Activated T-helper 1 cell treated with Interleukin-2 at 50 U/mL for 16 hours (primary cell): ENCODE measurements at places on chromosomes 12 and 14.

GRCh38 chr12:131366261-131366871 is 344.5 kb upstream of the SFSWAP start:
- DNase-seq: no peak

GRCh38 chr12:79508622-79509021 is 182.1 kb downstream of the PAWR start:
- DNase-seq: no peak

DNA sequence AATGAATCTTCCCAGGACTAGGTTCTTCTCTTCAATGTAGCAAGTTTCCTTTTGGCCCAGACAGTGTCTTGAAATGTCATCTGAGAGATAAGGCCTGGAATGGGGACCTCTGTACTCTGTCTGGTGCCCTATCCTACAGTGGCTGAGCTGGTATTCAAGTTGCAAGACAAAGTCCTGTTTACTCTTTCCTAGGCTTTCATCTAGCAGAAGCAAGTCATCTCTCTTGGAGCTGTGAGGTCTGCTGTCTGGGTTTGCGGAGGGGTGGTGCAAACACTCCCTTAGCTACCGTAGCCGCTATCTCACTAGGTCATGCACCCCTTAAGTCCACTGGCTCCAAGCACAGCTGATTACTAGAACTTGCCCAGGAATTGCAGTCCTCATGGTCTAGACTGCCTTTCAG is 149.7 kb upstream of the SLC16A7 start:
- DNase-seq: no peak

GRCh38 chr14:85602345-85602744 is 72.4 kb downstream of the FLRT2 start:
- no peak for DNase-seq

DNA sequence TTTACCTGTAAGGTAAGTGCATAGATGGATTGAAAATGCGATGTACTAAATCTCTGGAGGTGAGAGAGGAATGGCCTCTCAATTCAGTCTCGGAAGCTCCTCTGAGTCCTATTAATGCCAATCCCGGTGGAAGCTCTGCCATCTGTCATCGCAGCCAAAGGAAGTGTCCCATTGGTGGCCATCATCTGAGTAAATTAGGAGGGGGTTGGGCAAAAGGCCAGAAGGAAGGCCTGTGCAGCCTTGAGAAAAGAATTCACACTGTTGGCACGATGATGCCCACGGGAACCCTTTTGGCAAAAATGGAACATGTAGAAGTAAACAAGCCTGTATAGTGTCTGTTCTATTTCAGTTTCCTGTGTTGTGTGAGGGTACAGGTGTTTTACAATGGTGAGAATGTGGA is 494.8 kb downstream of the NELL2 start:
- no peak for DNase-seq

GRCh38 chr12:26499979-26500640 is 304.7 kb downstream of the SSPN start:
- DNase-seq: no peak

GRCh38 chr14:36647824-36648753 is 13.6 kb upstream of the PAX9 start:
- no peak for DNase-seq

- DNase-seq: no peak
These were observed 58.3 kb downstream of the SLC8A3 start for GRCh38 chr14:70130482-70130881.

- no peak for DNase-seq
These were observed 43.0 kb downstream of the PPM1H start for GRCh38 chr12:62891805-62892549.

GRCh38 chr14:97832776-97833175 is 1035.6 kb downstream of the VRK1 start:
- no peak for DNase-seq

- no peak for DNase-seq
These were observed 145.2 kb upstream of the TMCC3 start for GRCh38 chr12:94795520-94795919.

GRCh38 chr12:92568691-92569090 is 134.1 kb upstream of the PLEKHG7 start:
- no peak for DNase-seq

- no peak for DNase-seq
These were observed 265.7 kb downstream of the AEBP2 start for GRCh38 chr12:19704966-19705365.

DNA sequence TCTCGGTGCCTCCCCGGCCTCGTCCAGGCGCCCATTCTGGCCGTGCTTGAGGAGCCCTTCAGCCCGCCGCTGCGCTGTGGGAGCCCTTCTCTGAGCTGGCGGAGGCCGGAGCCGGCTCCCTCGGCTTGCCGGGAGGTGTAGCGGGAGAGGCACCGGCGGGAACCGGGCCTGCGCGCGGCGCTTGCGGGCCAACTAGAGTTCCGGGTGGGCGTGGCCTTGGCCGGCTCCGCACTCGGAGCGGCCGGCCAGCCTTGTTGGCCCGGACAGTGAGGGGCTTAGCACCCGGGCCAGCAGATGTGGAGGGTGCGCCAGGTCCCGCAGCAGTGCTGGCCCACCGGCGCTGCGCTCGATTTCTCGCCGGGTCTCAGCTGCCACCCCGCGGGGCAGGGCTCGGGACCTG is 168.7 kb upstream of the RPL10L start:
- no peak for DNase-seq

GRCh38 chr12:113299619-113300237 is 35.2 kb downstream of the SLC8B1 start:
- DNase-seq: no peak

DNA sequence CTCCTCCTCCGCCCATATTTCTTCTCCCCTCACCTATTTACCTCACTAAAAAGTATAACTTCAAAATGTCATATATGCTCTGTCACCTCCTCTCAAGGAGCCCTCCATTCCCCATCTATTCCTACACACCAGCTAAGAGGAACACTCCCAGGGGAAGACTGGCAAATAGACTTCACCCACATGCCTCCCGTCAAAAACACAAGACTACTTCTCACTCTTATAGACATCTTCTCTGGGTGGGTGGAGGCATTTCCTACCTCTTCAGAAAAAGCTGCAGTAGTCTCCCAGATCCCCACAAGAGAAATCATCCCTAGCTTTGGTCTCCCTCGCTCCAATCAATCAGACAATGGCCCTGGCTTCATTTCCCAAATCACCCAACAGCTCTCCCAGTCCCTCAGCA is 66.2 kb downstream of the MOK start:
- no peak for DNase-seq

GRCh38 chr12:31431721-31432240 is 105.8 kb upstream of the SINHCAF start:
- DNase-seq: no peak

GRCh38 chr12:47944685-47945340 is 18.6 kb upstream of the TMEM106C start:
- no peak for DNase-seq

DNA sequence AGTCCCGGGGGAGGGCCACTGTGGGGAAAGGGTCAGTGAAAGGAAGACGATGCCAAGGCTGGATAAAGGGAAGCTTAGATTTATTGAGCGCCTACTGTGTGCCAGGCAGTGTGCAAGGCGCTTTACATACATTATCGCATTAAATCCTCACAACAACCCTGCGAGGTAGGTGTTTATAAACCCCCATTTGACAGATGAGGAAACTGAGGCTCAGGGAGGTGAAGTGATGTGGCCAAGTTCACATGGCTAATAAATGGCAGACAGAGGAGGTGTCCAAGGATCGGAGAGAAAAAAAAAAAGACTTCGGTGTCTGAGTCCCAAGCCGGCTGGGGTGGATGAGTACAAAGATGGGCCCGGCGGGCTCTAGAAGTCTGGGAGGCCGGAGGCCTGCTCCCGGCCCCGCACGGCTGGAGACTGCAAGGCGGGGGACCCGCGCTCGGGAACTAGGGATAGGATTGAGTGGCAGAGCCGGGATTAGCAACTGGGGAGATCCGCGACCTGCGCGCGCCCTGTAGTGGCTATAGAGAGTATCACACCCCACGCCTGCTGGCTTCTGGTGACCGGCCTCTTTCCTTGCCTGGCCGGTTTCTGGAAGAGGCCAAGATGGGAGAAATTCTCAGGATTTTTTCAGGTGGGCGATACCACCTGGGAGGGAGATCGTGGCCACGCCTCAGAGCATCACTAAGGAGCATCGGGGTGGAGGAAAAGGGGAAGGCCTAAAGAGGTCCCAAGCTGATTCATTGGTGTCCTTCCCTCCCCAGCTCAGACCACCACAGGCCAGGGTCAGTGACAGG is 3.9 kb downstream of the DDN start:
- DNase-seq: no peak

DNA sequence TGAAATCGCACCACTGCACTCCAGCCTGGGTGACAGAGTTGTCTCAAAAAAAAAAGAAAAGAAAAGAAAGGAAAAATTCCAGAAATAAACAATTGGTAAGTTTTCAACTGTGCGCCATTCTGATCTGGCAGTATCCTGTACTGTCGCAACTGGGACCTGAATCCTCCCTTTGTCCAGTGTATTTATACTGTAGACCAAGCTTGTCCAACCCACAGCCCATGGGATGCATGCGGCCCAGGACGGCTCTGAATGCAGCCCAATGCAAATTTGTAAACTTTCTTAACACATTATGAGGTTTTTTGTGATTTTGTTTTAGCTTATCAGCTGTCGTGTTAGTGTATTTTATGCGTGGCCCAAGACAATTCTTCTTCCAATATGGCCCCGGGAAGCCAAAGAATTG is 84.7 kb downstream of the TMCC3 start:
- no peak for DNase-seq

- no peak for DNase-seq
These were observed 89.0 kb downstream of the SETD3 start for GRCh38 chr14:99391671-99392070.

- DNase-seq: peak; percentile 46
These were observed 44.1 kb downstream of the PITPNM2 start for GRCh38 chr12:123106640-123107359.

GRCh38 chr12:123223241-123223668 is 9.7 kb downstream of the MPHOSPH9 start:
- DNase-seq: peak; percentile 24

- DNase-seq: no peak
These were observed 197.2 kb upstream of the PLEKHG7 start for GRCh38 chr12:92505254-92506231.

- no peak for DNase-seq
These were observed 7.1 kb downstream of the ZFP36L1 start for GRCh38 chr14:68785534-68786490.

DNA sequence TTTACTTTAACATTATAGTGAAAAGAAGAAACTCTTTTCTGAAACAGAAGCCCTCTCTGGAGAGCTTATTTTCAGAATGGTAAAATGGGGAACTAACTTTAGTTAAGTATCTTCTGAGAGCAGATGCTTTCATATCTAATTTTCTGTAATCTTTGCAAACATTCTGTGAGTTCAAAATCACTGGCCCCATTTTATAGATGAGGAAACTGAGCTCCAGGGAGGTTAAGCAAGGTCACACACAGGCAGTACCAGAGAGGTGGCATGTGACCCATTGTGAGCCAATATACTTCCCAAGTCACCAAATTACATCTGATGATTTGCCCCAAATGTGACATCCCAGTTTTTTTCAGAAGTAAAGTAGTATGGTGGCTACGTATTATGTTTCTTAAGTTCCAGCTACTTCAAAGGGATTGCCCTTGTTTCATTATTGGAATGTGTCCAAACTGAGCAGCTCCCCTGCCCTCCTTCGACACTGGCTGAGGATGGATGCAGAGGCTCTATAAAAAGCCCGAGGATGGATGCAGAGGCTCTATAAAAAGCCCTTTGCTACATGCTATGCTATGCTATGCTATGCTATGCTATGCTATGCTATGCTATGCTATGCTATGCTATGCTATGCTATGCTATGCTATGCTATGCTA is 36.2 kb upstream of the NUDT4 start:
- no peak for DNase-seq

GRCh38 chr14:104219731-104220214 is 81.4 kb downstream of the KIF26A start:
- DNase-seq: no peak

- DNase-seq: no peak
These were observed 199.5 kb downstream of the TMEM132D start for GRCh38 chr12:129704232-129704830.

DNA sequence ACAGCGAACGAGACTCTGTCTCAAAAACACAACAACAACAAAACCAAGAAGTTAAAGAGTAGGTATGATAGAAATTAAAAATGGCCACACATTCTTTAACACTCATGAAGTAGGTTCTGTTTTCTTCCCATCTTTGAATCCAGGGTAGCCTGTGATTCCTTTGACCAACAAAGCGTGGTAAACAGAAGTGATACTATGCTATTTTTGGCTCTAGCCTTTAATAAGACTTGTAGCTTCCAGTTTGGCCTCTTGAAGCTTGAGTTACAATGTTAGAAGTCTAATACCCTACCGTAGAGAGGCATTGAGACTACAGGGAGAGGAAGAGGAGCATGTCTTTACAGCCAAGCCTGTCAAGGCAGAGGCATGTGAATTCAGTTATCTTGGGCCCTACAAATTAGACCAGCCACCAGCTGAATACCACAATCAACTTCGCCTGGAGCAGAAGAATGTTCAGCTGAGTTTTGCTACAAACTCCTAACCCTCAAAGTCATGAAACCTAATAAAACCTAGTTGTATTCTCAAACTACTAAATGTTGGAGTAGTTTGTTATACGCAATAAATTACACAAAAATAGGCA is 4.9 kb upstream of the NEMF start:
- no peak for DNase-seq

DNA sequence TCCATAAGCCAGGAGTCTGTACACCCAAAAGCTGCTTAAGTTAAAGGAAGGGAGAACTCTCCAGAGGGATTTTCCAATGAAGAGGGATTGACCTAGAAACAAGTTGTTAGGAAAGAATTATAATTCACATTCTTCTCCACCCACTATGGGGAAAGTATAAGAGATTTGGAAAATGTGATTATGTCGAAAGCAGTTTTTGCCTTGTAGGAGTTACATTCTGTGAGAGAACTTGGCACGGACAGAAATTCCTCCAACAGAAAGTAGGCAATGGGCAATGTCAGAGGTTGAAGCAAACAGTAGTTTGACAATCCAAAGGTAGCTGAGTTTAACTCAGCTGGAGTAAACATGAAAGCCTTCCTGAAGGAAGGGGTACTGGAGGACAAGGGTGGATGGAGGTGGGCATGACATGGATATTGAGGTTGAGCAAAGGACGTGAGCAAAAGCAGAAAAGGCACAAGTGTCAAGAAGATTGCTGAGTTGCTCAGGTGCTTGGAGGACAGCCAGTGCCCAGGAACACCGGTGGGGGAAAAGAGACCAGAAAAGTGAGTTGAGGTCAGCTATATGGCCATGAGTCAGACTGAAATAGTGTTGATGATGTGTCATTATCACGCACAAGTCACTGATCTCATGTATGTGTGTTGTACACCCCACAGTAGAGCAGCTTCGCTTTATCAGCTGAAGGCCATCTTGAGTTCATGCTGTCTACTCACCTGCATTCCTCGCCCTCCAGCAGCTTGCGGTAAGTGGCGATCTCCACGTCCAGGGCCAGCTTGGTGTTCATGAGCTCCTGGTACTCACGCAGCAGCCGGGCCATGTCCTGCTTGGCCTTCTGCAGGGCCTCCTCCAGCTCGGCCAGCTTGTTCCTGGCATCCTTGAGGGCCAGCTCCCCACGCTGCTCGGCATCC is 4.0 kb downstream of the KRT5 start:
- no peak for DNase-seq

GRCh38 chr12:75020068-75020557 is 189.5 kb downstream of the KCNC2 start:
- no peak for DNase-seq

GRCh38 chr12:116126610-116127009 is 150.9 kb downstream of the MED13L start:
- no peak for DNase-seq
